ENCODE measurements at places on chromosomes 16 and 17.

DNA sequence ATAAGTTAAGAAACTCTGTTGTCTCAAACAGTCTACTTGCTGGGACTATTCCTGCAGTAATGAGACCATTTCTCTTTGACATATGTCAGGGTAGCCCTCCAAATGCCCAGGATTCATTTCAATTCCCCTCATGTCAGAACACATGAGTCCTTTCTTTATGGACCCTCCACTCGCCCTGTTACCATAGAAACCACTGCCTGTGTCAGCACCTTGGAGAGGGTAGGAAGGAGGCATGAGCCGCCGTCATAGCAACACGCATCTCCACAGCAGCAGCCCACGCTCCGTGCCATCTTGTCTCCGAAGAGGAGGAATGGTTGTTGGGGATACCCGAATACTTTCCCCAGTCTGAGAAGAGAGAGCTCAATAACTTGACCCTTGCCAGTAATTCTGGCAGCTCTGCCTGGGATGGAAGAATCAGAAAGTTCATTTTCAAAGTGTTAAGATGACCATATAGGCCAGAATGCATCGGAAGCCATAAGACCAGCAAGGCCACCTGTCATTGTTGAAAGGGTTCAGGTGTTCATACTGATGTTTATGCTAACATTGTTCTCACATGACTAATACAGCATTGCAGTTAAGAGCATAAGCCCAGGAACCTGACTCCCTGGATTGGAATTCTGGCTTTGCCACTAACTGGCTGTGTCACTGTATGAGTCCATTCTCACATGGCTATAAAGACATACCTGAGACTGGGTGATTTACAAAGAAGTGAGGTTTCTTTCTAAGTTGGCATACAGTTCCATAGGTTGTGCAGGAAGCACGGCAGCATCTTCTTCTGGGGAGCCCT lies 141.3 kb downstream of the ABCC12 start:
- no peak for DNase-seq

DNA sequence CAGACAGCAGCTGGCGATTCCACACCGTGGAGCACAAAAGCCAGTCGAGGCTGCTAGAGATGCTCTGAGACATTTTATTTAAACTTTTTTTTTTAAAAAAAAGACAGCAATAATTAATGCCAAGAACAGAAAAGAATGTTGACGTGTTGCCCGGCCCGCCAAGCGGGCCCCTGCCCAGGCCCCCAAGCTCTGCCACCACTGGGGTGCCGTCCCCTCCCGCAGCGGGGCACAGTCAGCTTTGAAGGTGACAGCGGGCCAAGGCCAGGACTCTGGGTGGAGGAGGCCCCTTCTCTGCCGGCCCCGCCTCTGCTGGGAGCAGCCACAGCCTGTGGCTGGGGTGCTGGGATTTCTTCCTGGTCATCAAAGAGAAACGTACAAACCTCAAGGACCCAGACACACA lies 9.8 kb downstream of the RNF166 start:
- DNase-seq = no peak

DNA sequence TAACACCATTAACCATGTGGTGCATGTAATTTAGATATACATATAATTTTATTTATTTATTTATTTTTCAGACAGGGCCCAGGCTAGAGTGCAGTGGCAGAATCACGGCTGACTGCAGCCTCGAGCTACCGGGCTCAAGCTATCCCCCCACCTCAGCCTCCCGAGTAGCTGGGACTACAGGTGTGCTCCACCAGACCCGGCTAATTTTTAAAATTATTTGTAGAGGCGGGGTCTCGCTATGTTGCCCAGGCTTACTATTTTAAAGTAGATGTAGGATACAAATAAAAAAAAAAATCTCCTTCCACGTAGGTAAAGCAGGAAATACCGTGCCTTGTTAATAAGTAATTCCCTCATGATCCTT lies 446 bp upstream of the COQ7 start:
- no peak for DNase-seq

DNA sequence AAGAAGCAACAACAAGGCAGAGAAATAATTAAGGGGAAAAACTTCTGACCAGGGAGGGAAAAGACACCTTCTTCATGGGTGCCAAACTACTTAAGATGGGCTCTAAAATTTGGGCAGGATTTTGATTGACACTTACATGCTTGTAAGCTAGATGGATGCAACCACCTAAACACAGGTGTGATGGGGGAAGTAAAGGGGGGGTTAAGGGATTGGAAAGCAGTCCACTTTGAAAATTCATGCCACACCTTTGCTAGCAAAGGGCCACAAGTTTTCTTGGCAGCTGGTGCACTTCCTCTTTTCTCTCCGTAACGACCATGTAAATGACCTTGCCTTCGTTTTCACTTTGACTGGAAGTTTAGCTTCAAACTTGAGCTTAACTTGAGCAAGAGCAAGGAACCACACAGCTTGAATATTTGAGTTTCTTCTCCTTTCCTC lies 14.3 kb upstream of the PRKAR1A start:
- no peak for DNase-seq

DNA sequence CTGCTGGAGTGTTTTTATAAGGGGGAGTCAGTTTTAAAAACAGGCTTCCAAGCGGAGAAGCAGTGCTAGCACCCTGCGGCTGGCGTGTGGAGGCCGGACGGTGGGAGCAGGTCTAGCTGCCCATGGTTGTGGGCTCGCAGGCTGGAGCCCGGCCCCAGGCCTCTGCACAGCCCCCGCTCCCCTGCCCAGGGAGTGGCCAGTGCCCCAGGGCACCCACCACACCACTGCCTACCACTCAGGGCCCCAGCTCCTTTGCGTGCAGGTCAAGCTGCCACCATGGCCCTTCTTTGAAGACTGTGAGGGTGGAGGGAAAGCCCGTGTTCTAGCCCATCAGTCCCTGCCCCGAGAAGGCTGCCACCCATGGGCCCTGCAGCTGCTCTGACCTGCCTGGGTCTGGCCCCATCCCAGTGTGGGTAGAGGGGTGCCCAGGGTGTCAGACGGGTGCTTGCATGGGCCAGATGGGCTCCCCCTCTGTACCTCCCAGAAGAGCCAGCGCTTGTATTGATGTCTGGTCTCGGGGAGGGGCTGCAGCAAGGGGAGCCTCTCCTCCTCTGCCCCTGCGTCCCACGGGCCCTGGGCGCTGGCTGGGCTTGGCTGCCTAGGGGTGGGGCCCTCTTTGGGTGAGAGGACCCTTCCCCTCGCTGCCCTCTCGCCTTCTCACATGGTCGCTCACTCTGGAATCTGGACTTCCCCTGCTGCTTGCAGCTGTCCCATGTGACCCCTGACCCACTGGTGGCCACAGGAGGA lies 1.5 kb upstream of the NUDT16L1 start:
- DNase-seq = no peak

GRCh38 chr17:68424861-68425260 lies 32.4 kb downstream of the WIPI1 start:
- DNase-seq = peak; percentile 87

DNA sequence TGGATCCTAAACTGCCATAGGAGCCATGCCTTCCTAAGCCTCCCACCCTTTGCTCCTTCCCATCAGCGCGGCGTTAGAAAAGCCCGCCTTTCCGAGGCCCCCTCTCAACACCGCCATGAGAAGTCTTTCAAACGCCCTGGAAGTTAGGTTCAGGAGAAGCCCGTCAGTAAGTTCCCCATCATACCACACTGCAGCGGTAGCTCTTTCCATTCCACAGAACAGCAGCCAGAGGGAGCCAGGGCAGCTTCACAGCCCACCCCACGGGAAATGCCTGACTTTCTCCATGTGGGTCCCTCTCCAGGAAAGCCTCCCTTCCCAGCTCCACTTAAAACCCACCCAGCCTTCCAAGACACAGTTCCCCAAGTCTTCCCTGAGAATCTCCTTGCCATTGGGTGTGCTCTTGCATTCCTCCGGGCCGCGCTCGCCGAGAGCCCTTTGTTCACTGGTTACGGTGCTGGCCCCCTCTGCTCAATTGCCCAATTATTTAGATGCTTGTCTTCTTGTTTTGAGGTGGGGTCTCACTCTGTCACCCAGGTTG lies 28.7 kb downstream of the KIAA0513 start:
- no peak for DNase-seq

DNA sequence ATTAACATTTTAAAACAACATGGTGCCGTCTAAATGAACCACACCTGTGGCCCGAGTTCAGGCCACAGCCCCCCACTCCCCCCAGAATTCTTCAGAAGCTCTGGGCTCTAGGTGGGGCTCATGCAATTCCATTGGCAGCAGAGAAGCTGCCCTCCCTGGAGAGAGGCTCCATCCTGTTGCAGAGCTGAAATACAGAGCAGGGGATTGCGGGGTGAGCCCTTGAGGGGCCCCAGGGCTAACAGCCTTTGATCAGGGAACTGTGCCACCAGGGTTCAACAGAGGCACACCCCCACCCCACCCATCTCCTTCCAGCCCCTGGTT lies 69.3 kb downstream of the ABR start:
- DNase-seq = no peak

- no peak for DNase-seq
Measured at GRCh38 chr16:69402439-69402838, 16.6 kb upstream of the TERF2 start.

DNA sequence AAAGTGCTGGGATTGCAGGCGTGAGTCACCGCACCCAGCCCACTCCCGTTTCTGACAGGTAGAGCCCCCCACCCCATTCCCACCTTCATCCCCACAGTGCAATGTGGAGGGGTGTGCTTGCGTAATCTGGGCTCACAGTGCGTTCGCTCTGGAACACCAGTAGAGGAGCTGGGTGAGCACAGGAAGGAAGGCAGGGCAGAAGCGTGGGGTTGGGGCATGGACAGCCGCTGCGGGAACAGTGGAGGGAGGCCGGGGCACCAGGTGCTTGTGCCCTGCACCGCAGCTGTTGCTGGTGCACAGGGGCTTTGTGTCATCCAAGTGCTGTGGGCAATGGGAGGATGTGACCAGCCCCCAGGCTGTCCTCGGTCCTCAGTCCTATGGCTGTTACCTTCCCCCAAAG lies 24.7 kb downstream of the KDM8 start:
- no peak for DNase-seq

- no peak for DNase-seq
Measured at GRCh38 chr17:7615265-7615747, 609 bp upstream of the FXR2 start.

DNA sequence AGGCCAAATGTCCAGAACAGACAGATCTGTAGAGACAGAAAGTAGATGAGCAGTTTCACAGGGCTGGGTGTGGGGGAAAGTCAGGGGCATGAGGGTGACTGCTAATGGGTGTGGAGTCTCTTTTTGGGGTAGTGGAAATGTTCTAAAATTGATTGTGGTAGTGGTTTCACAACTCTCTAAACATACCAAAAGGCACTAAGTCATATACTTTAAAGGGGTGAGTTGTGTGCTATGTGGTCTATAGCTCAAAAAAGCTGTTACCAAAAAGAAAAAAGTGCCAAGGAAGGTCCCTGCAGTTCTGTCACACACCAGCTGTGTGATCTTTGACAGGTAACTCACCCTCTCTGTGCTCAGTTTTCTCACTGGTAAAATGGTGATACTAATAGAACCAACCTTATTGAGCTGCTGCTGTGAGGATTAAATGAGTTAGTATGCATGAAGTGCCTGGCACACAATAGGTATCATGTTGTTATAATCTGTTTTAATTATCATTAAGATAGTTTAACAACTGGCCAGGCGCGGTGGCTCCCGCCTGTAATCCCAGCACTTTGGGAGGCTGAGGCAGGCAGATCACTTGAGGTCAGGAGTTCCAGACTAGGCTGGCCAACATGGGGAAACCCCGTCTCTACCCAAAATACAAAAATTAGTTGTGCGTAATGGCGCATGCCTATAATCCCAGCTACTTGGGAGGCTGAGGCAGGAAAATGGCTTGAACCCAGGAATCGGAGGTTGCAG lies 10.3 kb downstream of the ITGAX start:
- no peak for DNase-seq

- DNase-seq = no peak
Measured at GRCh38 chr16:87321336-87322107, 4.3 kb upstream of the C16orf95 start.

GRCh38 chr17:38605841-38606645 lies at the start of gene SRCIN1:
TSS of gene SRCIN1 (minus strand) at chr17:38605952. CDS start at chr17:38605705, 247 bp downstream.
- DNase-seq = peak; percentile 47

DNA sequence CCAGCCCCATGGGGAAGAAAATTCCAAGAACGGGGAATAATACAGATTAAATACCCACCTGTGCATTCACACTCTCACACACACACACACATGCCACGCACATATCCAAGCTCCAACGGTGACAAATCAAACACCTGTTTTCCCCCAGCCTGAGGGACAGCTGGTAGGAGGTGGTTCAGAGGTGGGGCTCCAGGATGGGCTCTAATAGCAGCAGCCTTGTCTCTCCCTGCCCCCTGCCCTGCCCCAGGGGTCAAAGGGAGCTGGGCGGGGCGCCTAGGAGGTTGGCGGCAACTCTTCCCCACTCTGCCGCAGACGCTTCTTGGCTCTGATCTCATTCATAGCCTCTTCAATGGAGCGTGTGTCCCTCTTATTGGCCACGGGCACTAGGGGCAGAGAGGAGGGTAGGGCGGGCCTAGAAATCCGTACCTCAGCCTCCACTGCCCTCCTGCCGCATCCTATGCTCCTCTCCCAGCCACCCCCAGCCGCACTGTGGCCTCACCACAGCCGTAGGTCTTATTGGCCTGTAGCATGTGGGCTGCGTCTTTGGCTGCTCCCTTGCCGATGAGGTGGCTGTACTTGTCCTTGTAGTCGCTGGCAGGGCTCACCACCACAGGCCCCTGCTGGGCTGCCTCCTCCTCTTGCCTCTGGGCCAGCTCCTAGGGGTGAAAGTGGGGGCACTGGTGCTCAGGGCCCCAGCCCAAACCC lies 8.2 kb downstream of the SPAG7 start:
- DNase-seq = no peak

DNA sequence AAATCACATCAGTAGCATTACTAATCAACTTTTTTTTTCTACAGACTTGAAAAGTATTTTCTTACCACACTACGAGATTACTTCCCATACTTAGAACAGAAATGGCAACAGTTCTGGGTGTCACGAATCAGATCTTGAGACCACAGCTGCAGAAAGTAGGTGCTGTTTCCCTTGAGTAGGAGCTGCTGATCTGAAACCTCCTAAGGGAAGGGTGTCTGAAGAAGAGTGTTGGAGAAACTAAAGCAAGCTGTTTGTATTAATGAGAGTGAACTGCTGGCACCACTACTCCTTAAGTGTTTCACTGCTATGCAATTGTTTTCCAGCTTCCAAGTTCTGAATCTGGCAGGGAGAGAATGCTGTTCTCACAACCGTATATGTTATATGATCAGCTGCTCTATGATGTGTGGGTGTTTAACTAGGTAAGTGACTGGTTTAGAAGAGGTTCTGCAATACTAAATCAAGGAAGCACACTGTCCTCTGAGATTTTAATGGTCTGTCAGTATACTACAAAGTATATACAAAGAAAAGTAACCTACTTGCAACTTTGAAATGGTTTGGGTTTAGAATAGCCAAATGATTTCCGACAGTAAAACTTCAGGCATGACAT lies 3.3 kb downstream of the ZNF652 start:
- no peak for DNase-seq

All from NCI-H187 (cell line).